ENCODE measurements at places on chromosomes 2 and 18.

- DNase-seq = no peak
These were observed 25.1 kb downstream of the BMP10 start for GRCh38 chr2:68846091-68846490.

DNA sequence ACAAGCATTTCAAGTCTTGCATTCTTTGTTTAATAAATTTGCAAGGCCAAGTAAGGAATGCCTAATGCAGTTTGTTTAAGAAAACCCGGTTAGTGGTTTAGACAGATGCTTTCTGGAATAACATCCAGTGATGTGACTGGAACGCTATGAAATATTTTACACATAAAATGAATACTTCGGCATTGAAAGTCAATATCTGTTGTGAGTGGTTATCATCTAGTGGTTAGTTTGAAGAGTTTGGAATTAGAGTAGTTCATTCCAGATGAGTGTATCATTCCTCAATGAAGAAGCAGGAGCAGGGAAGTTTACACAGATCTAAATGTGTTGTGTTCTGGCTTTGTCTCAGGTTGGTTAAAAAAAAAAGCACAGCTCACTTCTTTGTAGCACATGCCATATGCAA, 608.0 kb upstream of the PIK3C3 start:
- no peak for DNase-seq

GRCh38 chr2:196293751-196294515, 122.6 kb upstream of the STK17B start:
- DNase-seq = peak; percentile 66

DNA sequence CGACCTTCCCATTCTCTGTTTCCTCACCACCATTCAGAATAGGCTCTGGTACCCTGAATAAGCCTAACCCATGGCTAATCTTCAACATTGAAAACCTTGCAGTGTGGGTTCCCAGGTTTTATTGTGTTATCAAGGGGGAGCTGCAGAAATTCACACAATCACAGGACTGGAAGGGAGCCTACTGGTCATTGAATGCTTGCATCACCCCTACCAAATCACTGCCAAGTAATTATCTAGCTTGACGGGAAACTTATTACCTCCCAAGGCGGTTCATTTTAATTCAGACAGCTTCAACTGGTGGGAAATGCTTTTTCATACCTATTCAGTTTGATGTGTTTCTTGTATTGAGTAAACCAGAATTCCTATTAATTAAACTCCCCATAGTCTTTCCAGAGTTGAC, 33.6 kb upstream of the EFEMP1 start:
- no peak for DNase-seq

GRCh38 chr18:22467760-22468553, 50.2 kb upstream of the CTAGE1 start:
- no peak for DNase-seq

- peak; percentile 78 for DNase-seq
These were observed 204.6 kb downstream of the RND3 start for GRCh38 chr2:150282771-150283371.

DNA sequence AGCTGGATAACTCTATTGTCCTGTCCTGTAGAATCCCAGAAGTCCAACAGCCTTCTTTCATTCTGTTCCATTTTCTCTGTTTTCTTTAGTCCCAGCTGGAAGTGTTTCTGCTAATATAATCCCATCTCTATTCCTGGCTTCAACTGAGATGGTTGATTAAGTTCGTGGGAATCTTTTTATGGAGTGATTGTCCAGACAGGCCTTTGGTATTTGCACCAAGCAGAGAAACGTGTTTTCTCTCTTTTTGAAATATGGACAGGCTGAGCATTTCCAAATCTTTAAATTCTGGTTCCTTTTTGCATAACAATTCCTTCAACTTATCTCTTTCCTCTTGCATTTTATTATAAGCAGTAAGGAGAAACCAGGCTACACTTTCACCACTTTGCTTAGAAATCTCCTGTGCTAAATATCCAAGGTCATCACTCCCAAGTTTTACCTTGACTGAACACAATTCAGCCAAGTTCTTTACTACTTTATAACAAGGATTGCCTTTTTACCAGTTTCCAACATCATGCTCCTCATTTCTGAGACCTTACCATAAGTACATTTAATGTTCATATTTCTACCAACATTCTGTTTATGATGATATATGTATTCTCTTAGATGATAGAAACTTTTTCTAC, 108.8 kb downstream of the ZFP36L2 start:
- DNase-seq = no peak

GRCh38 chr2:7094231-7094741, 177.1 kb downstream of the RNF144A start:
- DNase-seq = no peak

DNA sequence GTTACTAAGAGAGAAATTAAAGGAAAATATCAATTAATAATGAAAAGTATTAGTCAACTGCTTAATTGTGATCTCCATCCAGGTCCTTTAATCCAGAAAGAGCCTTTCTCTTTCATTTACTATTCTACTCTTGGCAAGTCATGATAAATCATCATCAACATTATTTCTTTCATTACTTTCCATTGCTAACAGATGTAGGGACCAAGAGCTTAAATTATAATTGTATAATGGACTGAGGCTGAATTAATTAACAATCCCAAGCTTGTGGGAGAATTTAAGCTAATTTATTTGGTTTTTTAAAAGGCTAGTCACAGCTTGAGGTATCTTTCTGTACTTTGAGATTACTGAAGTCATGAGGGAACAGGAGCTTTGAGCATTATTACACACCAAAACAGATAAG, 223.9 kb downstream of the ERBB4 start:
- DNase-seq = no peak

- peak; percentile 57 for DNase-seq
These were observed 754.6 kb upstream of the SOX11 start for GRCh38 chr2:4937550-4937949.

Data from muscle of leg (tissue), 16 donors.